Left renal cortex interstitium (tissue), 4 donors: ENCODE measurements at places on chromosomes 16 and 17.

- DNase-seq = no peak
These were observed 1.0 kb downstream of the TELO2 start for GRCh38 chr16:1494129-1494640.

- no peak for DNase-seq
These were observed at the start of gene DLX3 for GRCh38 chr17:49995055-49995738. Gene DLX3 (minus strand): TSS chr17:49995224. CDS start chr17:49994998, 226 bp downstream.

DNA sequence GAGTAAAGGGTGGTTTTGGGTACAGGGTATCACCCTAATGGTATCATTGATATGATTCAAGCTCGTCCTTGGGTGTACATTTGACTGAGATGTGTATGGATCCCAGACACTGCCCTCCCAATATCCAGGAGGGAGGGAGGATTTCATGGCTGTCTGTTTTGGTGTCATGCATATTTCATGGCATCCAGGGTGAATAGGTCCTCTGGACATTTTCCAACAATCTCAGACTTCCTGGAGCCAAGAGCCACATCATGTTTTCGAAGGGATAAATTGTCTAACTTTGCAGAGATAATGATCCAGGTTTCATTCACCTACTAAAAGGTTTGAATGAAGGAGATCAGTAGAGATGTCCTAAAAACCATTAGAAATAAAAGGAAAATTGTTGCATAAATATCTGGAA, 431.9 kb downstream of the SHISA9 start:
- no peak for DNase-seq

DNA sequence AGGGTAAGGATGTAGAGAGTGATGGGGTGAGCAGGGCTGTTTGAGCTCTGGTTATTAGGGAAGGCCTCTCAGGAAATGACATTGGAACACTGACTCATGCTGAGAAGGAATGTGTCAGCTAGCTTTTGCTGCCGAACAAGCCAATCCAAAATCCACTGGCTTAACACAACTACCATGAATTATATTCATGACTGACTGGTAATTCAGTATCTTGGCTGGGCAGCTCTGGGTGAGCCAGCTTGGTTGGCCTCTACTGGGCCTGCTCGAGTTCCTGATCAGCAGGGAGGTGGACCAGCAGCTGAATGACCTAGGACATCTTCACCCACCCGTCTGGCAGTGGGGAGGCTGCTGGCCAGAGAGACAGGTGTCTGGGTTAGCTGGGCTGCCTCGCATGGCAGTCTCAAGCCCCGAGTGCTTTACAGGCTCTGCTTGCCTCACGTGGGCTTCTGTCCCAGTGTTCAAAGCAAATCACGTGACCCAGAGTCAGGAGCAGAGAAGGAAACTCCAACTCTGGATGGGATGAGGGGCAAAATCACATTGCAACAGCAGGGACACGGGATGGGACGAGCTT, 209.4 kb downstream of the KATNIP start:
- DNase-seq = no peak

DNA sequence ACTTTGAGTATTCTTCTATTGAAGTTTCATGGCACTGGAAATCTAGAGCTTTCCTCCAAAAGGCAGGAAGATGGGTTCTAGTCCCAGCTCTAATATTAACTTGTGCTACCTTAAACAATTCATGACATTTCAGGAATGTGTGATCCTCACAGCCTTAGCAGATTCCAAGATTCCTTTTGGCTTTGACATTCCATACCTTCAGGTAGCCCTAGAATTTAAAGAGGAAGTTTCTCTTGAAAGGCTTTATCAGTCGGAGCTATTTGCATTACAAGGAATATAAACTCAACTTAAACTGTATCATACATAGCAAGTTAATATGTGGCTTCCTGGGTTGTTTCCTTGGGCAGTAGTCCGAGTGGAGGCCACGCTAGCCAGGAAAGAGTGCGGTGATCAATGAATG, 330.0 kb downstream of the SHISA9 start:
- DNase-seq = no peak

DNA sequence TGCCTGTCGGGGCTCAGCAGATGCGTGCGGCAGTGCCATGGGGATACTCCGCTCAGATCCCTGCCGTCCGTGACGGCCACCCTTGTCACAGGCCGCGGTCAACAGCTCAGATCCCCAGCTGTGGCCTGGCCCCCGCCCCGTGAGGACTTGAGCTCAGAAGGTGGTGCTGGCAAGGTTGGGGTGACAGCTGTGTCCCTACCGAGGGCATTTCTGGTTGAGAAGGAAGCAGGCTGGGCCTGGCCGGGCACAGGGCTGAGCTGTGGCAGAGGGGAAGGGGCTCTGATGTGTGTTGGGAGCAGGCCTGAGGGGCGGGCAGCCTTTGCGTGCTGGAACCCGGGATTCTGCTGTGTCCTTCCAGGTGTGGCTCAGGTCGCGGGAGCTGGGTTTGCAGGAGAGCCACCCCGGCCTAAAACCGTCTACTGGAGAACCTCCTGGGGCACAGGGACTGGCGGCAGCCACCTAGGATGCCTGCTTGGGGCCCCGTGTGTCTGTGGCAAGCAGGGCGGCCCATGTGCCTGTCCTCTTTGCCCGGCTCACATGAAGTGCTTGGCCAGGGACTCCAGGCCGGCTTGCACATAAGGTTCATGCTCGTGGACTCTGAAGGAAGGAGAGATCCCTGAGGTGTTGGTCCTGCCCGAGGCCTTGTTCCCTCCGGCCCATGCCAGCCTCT, 5.1 kb downstream of the UBE2I start:
- no peak for DNase-seq

GRCh38 chr16:66948134-66948836, 12.8 kb upstream of the CES3 start:
- DNase-seq = no peak

DNA sequence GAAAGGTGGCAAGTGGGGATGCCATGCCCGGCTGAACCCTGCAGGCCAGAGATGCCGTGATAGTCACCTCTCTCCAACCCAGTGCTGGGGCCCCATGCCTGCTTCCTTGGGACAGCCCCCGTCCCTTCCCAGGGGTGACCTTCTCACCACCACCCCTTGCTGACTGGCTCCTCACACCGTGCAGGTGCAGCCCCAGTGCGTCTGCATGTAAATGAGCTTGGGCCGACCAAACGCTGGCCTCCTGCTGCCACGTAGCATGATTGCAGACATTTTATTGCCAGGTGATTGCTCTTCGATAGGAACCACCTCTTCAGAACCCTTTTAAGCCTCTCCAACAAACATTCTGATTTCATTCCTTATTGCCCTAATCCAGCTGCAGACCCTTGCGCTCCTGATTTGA, 32.5 kb downstream of the ASIC2 start:
- no peak for DNase-seq

GRCh38 chr17:80892019-80892855, 99.4 kb upstream of the CHMP6 start:
- no peak for DNase-seq

GRCh38 chr17:58403311-58403710, 14.0 kb downstream of the RNF43 start:
- DNase-seq = no peak

DNA sequence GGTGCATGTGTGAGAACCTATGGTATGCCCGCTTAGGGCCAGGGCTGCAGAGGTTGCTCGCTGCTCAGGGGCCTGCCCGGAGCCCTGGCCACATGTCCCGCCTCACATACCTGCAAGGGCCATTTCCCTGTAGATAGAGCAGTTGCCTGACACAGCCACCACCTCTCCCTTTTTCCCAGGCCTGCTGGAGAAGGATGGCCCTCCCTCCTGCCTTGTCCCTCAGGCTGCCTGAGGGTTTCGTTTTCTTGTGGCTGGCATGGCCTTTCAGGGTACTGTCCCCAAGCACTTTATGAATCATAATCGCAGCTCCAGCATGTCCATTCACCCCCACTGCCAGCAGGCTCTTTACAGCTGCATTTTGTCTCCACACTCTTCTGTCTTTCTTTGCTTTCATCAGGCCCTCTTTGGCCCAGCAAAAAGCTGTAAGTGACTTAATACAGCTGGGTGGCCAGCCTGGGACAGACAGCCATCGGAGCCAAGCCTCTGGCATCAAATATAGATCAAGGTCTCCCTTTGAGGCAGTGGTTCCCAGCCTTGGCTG, 65.7 kb downstream of the MPRIP start:
- no peak for DNase-seq

DNA sequence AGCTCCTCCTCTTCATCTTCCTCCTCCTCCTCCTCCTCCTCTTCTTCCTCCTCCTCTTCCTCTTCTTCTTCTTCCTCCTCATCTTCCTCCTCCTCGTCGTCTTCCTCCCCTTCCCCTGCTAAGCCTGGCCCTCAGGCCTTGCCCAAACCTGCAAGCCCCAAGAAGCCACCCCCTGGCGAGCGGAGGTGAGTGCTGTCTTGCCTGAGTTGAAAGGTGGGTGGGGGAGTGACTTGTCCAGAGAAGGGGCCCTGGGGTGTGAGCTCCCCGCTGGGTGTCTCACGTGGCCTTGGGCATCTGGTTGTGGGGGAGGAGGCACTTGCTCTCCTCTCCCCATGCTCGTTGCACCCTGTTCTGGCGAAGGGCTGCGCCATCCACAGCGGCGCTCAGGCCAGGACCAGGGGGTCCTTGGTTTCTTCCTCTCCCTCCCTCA, 8.0 kb downstream of the ELOB start:
- DNase-seq = no peak

- DNase-seq = no peak
These were observed 504 bp downstream of the ERBB2 start for GRCh38 chr17:39700148-39700987.

- DNase-seq = no peak
These were observed 2.8 kb downstream of the ZNF629 start for GRCh38 chr16:30784215-30784614.

GRCh38 chr17:27525316-27525715, 69.1 kb downstream of the KSR1 start:
- DNase-seq = no peak

DNA sequence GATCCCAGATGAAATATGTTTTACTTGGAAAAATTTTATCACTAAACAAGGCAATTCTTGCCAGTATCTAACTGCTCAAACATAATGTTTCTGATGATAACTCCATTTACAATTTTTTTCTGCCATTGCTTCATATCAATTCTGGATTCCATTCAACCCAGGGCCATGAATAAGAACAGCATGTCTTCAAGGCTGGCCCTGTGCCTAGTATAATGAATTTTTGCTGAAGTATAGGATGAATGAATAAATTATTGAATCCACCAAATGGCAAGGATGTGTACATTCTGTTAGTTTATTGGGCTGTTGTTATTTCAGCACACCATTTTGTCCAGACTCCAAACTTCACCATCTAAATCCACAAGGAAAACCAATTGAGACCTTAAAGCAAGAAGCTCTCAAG, 414.7 kb downstream of the HS3ST3B1 start:
- DNase-seq = no peak

- DNase-seq = peak; percentile 13
These were observed 477.6 kb downstream of the XYLT1 start for GRCh38 chr16:16992975-16993765.

DNA sequence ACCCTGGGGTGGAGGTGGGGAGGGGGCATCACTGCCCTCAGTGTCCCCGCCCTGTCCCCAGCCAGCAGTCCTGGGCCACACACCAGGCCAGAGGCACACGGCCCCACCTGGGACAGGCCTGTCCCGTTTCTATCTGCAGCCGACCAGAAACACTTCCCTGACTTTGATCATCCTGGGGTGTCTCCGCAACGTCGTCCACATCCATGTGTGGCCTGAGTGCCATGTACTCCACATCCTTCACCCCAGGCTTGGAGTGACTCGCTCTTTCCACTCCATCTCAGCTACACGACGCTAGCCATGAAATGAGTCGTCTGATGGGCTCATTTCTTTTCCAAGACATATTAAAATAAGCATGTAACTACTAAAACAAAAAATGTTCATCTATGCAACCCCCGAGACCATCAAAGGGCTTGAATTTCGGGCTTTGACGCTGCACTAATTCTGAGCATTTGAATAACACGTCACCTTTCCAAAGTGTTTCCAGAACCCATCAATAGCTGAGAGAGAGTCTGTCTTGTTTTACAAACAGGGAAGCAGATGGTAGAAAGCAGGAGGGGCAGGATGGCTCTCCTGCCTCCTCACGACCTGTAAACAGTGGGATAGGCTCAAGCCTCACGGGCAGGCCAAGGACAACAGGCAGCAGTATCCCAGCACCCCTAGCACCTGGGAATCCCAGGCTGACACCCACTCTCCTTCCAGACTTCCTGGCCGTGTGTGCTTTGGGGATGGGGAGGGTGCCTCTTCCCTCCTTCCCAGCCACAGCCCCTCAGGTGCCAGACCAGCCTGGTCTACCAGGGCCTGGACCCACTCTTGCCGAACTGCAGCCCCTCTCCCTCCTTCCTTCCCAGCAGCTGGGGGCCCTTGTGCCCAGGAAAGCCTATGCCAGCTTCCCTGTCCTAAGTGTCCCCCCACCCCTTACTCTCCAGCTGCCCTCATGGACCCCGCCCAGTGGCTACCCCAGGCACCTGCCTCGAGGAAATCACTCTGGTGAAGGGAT, 20.0 kb upstream of the RASD1 start:
- no peak for DNase-seq

- no peak for DNase-seq
These were observed 17.8 kb downstream of the TSPOAP1 start for GRCh38 chr17:58310511-58311428.

- DNase-seq = peak; percentile 66
These were observed 1.1 kb downstream of the KATNB1 start for GRCh38 chr16:57736419-57737351.

GRCh38 chr17:56902348-56902747, 11.5 kb downstream of the TRIM25 start:
- DNase-seq = no peak

DNA sequence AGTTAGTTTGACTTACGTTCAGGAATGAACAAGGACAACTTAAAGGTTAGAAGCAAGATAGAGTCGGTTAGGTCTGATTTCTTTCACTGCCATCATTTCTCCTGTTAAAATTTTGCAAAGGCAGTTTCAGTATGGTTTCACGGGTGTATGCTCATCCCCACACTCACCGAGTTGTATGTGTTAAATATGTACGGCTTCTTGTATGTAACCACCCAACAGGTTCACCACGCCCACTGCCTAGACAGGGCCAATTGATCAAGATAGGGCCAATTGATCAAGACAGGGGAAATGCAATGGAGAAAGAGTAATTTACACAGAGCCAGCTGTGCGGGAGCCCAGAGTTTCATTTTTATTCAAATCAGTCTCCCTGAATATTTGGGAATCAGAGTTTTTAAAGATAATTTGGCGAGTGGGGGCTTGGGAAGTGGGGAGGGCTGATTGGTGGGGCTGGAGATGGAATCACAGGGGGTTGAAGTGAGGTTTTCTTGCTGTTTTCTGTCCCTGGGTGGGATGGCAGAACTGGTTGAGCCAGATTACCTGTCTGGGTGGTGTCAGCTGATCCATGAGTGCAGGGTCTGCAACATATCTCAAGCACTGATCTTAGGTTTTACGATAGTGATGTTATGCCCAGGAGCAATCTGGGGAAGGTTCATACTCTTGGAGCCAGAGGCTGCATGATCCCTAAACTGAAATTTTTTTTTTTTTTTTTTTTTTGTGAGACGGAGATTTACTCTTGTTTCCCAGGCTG, 62.4 kb upstream of the PLCG2 start:
- DNase-seq = no peak

GRCh38 chr17:32880671-32881453, 3.9 kb upstream of the MYO1D start:
- DNase-seq = no peak
